ENCODE measurements at places on chromosomes 4 and X.
A peak's percentile ranks its signal among the peaks of the same experiment; 100 is the strongest.

- no peak for DNase-seq
These were observed 186.5 kb downstream of the MSL3 start for GRCh38 chrX:11944501-11944900.

GRCh38 chr4:72843466-72843865, 226.1 kb downstream of the COX18 start:
- peak; percentile 9 for DNase-seq

- no peak for DNase-seq
These were observed 76.0 kb downstream of the PJA1 start for GRCh38 chrX:69089203-69089602.

DNA sequence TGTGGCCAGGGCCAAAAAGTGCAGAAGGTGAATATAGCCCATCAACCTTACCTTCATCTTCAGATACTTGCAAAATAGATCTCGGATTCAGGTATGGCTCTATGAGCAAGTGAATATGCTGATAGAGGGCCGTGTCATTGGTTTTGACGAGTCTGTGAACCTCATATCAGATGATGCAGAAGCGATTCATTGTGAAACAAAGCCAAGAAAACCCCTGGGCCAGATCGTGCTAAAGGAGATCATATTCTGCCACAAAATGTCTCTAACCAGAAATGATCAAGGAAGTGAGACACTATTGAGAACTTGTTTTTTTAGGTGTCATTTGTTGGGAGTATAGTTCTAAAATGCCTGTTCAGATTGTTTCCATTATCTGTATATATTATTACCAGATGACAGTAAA, 48.3 kb downstream of the PDK3 start:
- DNase-seq, result no peak

GRCh38 chr4:83855044-83855443, 319.1 kb downstream of the GPAT3 start:
- peak; percentile 94 for DNase-seq

- no peak for DNase-seq
These were observed 279.9 kb downstream of the PPP3CA start for GRCh38 chr4:101067383-101067782.

DNA sequence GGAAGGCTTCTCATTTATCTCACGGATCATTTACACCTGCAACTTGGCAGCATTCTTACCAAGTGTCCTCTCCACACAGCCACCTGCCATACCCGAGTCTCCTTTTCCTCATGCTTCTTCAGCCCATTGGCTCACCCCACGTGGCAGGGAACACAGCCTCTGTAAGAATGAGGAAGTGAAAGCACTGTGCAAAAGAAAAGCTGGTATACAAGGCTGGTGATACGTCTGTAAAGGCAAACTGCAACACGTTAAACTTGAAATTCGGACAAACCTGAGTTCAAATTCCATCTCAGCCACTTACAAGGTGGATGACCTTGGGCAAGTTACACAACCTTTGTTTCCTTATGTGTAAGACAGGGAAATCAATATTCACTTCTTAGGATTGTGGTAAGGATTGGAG, 164.0 kb upstream of the RASGEF1B start:
- no peak for DNase-seq

DNA sequence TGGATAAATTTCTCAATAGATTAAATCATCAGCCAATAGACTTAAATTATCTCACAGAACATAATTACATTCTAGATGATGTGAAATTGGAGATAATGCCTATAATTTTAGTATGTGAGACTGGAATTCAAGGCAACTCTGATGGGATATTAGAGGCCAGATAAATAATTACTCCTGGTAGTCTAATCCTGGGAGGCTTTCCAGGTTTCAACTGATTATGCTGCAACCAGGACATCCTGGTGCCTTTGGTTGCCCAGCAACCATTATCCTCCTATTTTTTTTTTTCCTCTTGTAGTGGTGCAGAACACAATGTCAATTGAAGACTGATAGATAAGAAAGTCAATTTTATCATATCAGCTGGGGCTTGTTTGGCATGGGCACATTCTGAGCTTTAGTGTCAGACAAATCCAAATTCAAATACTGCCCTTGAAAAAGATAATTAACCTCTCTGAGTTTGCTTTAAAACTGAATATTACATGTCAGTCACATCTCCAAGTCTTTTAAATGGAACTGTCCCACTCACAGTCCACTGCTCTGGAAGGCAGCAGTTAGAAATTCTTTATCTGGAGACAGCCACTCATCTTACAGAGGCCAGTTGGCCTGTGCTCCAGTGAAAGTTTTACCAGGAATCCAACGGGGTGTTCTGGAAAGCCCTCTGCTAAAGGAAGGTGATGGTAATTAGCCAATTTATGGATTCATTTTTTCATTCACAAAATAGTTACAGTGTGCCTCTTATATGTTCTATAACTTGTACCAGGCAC, 95.3 kb upstream of the GUCY1A1 start:
- no peak for DNase-seq

DNA sequence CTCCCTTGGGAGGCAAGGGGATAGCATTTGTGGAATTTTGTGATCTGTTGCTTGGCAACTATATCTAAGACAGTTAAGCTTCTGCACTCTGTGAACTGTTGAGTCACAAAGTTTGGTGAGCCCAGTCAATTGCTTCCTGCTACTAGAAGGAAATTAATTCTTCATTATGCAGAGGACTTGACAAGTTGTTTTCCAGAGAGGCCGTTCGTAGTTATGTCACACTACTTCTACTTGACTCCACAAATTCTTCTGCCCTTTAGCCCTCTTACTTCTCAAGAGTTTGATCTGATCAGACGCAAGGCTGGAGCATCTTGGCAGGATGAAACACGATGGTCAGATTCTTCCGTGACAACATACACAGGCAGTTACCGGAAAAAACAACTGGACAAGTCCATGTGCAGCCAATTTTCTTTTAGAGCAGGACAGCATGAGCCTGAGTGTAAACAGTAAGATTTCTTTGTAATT, at the start of gene C4orf51:
Gene C4orf51, plus strand, starts transcription at position 156 of the 465 bp plus-strand sequence. Its CDS starts 58 bp downstream, at position 214.
- peak; percentile 12 for DNase-seq

GRCh38 chrX:129718676-129719075, 20.1 kb upstream of the XPNPEP2 start:
- DNase-seq, result no peak

DNA sequence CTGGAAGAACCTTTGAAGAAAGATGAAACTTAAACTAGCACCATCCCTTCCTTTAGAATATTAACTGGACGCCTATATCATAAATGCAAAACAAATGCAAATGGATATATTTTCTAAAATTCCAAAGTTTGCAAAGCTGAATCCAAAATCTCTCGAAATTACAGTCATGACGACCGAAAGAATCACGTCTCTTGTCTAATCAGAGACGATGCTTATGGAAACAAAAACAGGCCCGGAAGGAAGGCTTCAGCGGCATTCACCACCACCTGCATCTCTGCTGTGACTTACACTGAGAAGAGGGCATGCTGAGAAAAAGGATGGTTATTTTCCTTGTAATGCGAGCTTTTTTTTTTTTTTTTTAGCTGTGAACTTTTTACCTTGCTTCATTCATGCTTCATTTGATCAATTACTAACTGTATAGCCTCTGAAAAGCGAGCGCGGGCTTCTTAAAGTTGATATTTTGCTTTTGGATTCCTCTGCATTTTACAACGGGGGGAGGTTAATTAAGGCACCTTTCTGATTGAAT, 209.3 kb downstream of the SOWAHB start:
- no peak for DNase-seq

DNA sequence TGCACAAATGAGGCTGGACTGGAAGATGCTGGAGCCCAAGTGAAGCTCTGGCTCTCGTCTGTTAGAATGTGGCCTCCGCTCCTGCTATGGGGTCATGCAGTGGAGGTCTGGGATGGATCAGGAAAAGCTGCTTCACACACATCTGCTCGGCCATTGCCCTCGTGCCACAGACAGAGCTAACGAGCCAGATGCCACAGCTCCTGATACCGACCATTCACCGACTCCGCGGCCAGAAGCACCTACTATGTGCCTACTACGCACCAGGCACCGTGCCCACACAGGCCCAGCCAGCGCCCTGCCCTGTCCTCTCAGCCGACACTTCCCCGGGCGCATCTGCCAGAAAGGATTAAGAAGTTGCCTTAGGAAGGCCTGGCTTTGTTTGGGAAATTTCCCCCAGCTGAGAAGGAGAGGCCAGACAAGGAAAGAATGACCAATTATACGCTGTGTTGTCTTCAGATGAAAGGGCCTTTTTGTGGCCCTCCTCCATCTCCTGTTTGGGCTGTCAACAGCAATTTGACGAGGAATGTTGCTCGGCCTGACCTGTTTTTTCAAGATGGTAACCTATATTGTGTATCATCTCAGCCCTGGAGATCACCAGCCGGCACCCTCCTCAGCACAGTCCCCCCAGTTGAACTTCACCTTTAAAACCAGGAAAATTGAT, 34.3 kb downstream of the HMX1 start:
- DNase-seq, result no peak

- DNase-seq, result peak; percentile 56
These were observed 34.4 kb downstream of the NFKB1 start for GRCh38 chr4:102535398-102536082.

DNA sequence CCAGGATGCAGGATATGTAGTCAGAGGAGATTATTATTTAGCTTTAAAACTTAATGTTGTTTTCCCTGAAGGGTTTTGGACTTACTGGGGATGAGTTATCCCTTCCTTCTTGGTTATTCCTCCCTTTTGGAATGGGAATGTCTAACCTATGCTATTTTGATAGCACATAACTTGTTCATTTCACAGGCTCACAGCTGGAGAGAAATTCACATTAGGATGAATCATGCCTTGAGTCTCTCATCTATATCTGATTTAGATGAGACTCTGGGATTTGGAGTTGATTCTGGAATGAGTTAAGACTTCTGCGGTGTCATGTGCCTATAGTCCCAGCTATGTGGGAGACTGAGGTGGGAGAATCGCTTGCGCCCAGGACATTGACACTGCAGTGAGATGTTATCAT, 81.1 kb downstream of the ATP11C start:
- no peak for DNase-seq

- no peak for DNase-seq
These were observed 52.8 kb upstream of the IL1RAPL2 start for GRCh38 chrX:104513162-104513561.

DNA sequence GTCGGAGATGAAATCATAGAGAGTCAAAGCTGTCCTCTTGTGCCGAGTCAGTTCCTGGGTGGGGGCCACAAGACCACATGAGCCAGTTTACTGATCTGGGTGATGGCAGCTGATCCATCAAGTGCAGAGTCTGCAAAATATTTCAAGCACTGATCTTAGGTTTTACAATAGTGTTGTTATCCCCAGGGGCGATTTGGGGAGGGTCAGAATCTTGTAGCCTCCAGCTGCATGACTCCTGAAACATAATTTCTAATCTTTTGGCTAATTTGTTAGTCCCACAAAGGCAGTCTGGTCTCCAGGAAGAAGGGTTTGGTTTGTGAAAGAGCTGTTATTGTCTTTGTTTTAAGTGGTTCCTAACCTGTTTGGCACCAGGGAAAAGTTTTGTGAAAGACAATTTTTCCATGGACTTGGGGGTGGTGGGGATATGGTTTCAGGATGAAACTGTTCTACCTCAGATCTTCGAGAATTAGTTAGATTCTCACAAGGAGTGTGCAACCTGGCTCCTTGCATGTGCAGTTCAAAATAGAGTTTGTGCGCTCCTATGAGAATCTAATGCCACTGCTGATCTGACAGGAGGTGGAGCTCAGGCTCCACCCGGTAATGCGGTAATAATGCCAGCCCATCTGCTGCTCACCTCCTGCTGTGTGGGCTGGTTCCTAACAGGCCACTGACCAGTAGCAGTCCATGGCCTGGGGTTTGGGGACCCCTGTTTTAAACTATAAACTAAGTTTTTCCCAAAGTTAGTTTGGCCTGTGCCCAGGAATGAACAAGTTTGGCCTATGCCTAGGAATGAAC, 29.2 kb downstream of the METAP1 start:
- DNase-seq, result no peak

GRCh38 chrX:13387666-13388494, 68.0 kb upstream of the ATXN3L start:
- no peak for DNase-seq

DNA sequence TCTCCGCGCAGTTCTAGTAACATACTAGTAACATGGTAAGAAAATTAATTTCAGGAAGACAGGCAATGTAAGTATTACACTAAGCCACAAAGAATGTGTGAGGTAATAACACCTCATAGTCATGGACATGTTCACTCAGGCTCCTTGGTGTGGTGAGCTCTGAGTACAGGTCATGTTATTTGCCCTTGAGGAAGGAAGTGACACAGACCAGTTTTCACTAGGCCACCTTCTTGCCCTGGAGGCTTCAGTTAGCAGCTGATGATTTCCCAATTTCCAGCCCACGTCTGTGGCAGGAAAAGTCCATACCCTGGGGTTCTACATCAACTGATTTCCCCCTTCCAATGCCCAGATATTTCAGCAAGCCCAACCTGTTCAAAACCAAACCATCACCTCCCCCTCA, 6.7 kb downstream of the APOO start:
- DNase-seq, result no peak

DNA sequence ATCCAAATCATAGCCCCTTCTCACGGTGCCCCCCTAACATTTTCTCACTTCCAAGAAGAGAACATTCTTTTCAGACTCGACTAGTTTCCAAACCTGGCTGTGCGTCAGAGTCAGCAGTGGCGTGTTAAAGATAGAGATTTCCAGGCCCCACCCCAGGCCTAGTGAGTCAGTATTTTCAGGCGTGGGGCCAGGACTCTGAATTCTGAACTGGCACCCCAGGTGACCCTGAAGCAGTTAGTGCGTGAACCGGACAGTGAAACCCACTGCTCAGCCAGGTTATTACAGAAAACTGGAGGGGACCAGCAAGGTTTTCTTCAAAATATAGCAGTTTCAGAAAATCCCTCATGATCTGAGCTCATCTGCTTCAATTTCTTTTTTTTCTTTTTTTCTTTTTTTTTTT, 35.0 kb upstream of the BCOR start:
- DNase-seq, result no peak

- DNase-seq, result no peak
These were observed 27.7 kb upstream of the PROM1 start for GRCh38 chr4:16111533-16111932.

GRCh38 chr4:154014407-154015321, 225.8 kb upstream of the SFRP2 start:
- DNase-seq, result no peak

DNA sequence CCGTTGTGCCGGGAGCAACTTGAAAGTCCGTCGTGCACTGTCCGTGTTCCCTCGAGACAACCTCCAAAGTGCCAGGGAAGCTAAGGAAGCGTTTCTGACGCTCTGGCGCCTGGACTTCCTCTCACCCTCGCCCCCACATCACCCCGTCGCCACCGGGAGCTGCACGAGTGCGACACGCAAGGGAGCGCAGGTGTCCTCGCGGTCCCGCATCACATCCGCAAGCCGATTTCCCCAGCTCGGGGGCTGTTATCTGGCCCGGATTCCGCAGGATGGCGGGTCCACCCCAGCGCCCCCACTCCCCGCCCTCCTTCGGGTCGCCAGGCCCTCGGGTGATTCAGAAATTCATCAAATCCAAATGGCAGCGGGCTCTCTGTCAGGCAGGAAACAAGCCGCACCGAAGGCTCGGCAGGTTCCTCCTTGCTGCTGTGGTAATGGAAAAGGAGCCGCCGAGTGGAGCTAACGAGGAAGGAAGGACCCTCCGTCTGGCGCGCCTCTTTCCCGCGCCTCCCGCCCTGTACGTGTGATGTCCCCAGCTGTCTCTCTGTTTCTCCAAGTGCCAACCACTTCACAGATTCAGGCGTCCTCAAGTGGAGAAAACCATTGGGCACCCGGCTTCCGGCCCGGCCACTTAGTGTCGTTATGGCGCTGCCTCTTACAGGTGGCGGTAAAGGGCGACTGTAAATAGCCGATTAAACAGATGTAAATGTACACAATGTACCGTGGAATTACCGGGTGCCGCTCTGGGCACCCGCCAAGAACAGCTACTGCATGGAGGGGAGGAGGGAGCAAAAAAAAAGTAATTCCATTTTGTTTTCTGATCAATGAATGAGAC, 921 bp upstream of the SETD7 start:
- DNase-seq, result peak; percentile 23
